Nephron progenitor cell (in vitro differentiated cells): ENCODE measurements at places on chromosomes 6 and 20.

DNA sequence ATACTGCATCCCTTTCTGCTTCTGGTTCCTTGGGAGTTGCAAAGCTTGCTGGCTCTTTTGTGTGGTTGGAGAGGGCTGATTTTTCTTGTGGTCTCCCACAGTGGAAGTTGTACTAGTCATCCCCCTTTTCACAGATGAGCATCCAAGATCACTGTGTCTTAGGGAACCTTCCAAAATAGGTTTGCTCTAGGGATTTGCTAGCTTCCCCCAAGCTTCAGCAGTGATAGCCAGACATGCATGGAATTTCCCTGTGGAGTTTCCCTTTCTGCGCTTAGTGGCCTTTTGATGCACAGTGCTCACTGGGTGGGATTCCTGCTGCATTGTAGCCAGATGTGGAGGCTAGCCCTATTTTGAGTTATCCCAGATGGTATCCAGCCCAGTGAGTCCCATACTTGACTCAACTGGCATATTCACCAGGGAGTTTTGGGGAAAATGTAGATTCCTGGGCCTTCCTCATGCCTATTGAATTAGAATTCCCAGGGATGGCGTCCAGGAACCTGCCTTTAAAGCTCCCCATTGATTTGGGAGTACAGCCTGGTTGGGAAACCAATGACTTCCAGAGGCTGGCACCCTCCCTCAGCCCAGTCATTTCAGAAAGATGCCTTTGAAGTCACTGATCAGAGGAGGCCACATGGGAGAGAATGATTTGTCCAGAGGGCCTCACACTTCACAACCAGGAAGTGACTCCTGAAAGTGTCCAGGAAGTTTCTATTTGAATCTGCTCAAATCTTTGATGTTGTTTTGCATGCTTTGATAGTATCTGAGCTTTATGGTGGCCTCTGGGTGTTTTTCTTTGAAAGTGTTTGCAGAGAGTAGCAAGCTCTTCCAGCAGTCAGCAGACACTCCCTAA is 25.9 kb downstream of the PPARD start:
- DNase-seq = no peak

DNA sequence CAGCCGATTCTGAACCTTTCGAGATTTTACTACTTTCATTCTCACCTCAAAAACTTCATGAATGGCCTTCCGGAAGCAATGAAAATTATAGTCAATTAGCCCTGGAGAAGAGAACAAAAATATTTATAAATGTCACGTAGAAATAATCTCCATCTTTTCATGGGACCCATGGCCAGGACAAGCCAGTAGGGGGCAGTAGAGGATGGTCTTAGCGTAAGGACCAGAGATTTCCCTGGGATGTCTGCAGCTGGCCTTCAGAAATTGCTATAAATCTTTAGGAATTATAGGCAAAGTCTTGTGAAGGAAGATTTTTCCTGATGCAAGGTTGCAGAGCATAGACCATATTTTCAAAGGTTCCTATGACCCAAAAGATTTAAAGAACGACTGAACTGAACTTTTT is 15.6 kb upstream of the UBE2J1 start:
- DNase-seq = peak; percentile 79

GRCh38 chr6:163687075-163687474 is 272.6 kb downstream of the QKI start:
- no peak for DNase-seq

DNA sequence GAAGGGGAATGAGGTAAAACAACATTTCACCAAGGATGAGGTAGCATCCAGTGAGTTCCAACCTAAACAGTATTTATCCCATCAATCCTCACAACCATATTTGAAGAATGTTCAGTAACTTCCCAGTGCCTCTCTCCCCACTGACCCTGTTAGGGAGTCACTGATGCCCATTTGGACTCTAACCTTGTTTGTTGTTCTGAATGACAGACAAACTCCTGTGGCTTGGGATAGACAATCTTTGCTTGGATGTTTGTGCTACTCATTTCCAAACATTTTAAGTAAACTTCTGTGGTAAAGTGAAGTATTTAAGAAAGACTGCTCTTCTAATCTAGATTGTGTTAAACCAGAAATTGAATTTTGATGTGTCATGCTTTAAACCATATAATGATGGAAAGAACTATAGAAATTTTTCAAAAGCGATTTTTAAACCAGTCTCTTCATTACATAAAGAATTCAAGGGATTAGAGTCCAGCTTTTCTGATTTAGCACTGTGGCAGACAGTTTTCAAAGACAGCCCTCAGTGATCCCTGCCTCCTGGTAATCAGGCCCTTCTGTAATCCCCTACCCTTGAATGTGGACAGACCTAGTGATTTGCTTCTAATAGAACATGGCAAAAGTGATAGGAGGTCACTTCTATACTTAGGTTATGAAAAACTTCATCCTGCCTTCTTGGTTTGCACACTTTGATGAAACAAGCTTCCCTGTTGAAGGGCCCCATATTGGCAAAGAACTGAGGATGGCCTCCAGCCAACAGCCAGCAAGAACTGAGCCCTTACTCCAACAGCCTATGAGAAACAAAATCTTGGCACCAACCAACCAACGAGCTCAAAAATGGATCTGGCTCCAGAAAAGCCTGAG is 191.6 kb downstream of the DST start:
- DNase-seq = no peak

- no peak for DNase-seq
Observed at GRCh38 chr6:166221040-166221439, 53.4 kb upstream of the TBXT start.

GRCh38 chr6:26130581-26131249 is 43.5 kb downstream of the HFE start:
- DNase-seq = no peak

GRCh38 chr6:169144356-169144755 is 109.3 kb downstream of the THBS2 start:
- DNase-seq = no peak

DNA sequence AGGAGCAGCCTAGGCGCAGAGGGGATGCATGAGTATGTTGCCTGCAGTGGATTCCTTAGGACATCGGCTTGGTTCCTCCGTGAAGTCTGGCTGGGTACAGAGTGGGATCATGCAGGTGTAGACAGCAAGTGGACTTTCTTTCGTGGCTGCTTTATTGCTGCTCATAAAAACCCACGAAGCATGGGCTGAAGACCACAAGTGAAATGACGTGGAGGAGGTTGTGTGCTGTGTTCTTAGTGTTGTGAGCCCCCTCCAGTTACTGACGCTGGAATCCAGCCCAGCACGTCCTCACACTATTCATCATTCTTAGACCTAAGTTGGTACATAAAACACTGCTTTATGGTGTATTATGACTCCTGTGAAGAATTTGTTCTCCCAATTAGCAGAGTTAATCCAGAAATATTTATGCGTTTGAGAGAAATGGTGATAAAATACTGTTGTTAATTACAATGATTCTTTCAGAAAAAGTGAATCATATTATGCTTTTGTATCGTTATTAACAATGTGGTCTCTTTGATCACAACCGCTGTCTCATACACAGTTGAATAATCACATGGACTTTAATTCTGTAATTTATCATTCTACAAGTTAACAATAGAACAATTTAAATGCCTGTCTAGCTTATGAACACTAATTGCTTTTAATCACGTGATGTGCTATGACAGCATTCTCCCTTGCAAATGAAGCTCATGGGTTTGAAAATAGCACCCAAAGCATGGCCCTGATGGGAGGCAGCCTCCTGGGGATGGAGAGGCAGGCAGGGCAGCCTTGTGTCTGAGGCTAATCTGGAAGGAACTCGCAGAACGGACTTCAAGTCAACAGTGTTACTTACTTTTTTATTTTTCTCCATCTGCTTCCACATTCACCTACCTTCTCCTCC is 233.9 kb upstream of the SYNDIG1 start:
- no peak for DNase-seq

GRCh38 chr6:30687659-30688431 is 1.4 kb upstream of the PPP1R18 start:
- DNase-seq = no peak

DNA sequence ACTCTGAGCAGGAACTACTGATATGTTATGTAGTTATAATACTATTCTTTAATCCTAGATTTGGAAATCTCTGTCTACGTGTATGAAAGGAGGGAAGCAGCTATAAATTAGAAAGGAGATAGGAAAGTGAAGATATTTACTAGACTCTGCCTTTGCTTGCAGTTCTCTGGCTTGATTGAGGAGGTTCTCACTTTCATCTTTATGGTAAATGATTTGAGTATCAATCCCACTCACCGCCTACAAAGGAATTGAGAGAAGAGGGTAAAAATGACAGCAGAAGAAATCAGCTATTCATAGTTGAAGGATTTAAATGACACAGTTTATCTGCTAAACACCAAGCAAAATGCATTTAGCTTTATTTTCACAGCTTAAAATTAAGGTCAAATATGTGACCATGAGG is 67.3 kb downstream of the FAM229B start:
- no peak for DNase-seq

DNA sequence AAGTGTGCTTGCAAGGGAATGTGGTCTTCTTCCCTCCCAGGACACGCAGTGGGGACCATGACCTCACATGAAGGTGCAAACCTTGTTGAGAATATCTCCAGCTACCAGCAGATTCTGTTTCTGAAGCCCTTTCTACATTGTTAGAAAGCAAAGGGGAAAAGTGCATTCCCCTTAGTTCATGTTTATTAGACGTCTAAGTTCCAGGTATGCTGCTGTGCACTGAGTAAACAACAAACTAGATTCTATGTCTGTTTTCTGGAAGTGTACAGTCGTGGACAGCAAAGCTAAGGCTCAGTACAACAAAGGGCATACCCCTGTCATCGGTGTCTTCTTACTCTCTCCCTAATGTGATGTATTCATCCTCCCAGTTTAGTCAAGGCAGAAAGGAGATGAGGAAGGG is 178.5 kb downstream of the KIF16B start:
- no peak for DNase-seq

DNA sequence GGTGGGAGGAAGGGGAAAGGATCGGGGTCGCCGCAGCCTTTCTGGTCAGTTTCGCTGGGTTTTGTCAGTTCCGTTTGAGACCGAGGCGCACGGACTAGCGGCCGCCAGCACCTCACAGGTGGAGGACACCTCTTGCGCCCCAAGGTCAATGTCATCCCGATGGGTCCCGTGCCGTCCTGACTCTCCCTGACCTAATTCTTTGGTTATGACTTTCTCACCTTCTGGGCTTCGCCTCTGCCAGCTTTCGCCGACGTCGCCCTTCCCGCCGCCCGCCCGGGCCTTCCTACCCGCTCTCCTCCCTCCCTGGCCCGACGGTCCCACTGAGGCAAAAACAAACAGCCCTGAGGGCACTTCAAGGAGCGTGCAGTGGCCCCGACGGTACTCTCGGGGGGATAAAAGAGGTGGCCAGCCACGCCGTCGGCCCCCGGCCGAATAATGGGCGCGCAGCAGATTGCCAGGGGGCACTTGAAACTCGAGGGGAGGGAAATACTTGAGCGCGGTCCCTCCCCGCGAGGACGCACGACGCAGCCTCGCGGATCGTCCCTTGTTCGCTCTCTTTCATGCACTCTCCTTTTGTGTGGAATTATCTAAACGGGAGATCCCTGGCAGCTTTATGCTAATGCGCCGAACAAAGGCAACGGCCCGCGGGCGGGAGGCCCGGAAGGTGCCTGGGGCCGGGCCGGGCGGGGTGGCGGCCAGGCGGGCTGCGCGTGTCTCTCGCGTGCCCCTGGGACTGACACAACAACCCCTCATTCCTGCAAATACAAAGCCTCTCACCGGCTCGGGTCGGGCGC is 3.9 kb upstream of the INSM1 start:
- peak; percentile 33 for DNase-seq

- no peak for DNase-seq
Observed at GRCh38 chr20:24795436-24795835, 153.6 kb upstream of the CST7 start.

DNA sequence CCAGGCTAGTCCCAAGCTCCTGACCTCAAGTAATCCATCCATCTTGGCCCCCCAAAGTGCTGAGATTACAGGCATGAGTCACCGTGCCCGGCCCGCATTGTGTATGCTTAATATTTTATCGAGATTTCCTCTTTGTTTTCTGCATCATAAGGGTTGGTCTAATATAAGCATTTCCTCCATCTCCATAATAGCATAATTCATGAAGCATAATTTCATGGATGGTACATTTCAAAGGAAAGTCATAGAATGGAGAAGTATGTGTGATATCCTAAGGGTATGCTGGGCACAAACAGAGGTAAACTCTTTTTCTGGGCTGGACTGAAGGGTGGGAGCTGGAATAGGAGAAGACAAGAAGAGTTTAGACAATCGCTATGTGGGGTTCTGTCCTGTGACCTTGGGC is 17.5 kb upstream of the TIAM2 start:
- no peak for DNase-seq

DNA sequence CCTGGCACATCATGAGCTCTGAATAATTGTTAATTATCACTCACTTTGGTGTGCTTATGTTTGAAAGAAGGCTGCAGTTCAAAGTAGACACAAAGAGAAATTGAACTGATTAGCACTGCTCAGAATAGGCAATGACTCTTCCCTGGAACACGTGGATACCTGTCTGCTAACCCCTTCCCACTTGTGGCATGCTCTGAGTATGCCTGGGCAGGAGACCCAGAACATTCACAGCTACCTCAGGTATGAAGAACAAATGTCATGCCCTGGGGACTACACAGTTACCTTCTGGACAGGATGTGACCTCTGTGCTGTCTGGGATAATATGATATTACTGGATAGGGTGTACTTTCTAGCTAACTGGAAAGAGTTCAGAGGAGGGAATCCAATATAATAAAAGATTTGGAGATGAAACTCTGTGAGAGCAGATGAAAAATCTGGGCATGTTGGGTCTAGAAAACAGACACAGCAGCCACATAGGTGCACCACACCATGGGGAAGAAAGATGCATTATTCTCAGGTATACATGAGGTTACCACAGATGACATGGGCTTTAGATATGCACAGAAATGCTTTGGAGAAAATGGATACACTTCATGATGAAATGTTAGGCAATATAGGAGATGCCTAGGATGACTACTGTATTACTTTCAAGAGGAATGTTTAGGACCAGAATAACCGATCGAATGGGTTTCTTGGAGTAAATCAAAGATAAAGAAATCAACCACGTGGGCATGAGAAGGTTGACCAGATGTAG is 324.2 kb upstream of the PREP start:
- DNase-seq = no peak

GRCh38 chr6:35016502-35017321 is 124.4 kb downstream of the TCP11 start:
- DNase-seq = no peak

- DNase-seq = no peak
Observed at GRCh38 chr20:4667371-4667773, 54.3 kb upstream of the PRND start.

GRCh38 chr6:115753446-115753845 is 307.2 kb downstream of the FRK start:
- no peak for DNase-seq
